Activated effector memory CD4-positive, alpha-beta T cell treated with Interleukin-2 at 50 U/mL for 16 hours (primary cell): ENCODE measurements at places on chromosomes 6 and 20.

GRCh38 chr20:35091816-35092523 lies 637 bp downstream of the TRPC4AP start:
- no peak for DNase-seq

- no peak for DNase-seq
Measured at GRCh38 chr6:49833386-49833785, 32.9 kb downstream of the CRISP1 start.

DNA sequence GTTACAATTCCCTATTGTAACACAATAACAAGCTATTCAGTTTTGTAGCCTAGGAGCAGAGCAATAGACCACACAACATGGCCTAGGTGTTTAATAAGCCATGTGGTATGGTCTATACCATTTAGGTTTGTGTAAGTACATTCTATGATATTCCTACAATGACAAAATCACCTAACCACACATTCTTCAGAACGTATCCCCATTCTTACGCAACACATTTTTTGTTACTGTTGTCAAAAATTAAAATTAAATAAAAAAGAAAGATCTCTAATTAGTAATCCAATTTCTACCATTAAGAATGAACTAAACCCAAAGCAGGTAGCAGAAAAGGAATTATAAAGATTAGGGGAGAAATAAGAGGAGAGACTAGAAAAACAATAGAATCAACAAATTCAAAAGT lies 44.0 kb downstream of the RANBP9 start:
- DNase-seq = no peak

DNA sequence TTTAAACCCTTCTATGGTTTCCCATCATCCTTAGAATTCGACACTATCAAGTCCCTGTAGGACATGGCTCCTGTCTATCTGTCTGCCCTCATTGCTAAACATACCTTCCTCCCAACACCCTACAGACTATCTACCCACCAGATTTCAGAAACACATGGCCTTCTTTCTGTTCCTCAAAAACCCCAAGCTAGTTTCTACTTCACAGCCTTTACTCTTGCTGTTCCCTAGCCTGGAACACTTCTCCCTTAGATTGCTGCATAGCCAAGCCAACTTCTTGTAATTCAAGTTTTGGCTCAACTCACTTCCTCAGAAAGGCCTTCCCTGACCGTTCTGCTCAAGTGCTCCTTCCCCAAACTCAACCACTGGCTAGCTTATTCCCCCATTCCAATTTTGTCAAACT lies 156.2 kb downstream of the BTBD9 start:
- DNase-seq = no peak

- no peak for DNase-seq
Measured at GRCh38 chr6:74651948-74652842, 553.7 kb downstream of the COL12A1 start.

- no peak for DNase-seq
Measured at GRCh38 chr6:106525107-106525881, 104.0 kb downstream of the RTN4IP1 start.

DNA sequence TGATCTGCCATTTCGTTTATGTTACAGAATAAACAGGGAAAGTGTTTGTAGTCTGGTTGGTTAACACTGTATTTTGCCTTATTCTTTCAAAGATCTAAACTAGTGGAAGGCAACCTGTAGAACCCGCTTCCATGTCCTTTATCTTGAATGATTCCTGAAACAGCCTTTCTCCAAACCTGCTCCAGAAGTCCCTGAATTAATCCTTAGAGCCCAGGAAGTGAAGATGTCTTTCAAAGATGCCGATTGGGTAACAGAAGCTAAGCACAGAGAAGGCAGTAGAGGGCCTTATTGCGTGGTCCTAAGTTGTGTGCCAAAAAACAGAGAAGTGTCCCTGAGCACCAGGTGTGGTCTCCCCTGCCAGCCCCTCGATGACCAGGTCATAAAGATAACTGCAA lies 19.2 kb upstream of the ZSCAN16 start:
- DNase-seq = no peak

DNA sequence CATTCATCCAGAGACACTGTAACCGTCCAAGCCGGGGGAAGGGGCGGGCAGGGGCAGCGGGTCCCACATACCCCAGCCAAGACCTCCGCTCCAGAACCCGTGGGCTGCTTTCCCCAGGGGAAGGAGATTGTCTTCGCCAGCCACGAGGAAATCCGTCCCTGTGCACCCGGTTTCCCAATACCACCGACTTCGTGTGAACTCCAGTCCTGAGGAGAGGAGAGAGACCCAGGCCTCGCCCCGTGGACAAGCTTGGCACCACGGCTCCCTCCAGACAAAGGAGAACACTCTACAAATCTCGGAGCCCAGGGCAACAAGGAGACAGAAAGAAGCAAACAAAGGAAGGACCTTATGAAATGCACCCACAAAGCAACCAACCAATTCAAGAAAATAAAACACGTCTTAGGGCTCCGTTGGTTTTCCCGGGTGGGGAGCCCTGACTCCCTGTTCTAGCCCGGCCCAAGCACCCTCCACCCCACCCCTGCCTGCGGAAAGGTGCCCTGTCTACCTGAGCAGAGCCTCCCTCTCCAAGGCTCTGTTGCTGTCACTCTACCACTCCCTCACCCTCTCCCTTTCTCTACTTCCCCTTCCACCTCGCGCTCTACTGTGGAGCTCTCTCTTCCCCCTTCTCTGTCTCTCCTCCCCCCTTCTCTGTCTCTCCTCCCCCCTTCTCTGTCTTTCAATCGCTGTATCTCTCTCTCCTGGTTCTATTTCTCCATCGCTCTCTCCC lies 1382.8 kb upstream of the DEFB115 start:
- DNase-seq = no peak

- DNase-seq = no peak
Measured at GRCh38 chr20:11502061-11502460, 415.6 kb upstream of the BTBD3 start.

- DNase-seq = no peak
Measured at GRCh38 chr6:170134031-170134470, 156.8 kb downstream of the DLL1 start.

DNA sequence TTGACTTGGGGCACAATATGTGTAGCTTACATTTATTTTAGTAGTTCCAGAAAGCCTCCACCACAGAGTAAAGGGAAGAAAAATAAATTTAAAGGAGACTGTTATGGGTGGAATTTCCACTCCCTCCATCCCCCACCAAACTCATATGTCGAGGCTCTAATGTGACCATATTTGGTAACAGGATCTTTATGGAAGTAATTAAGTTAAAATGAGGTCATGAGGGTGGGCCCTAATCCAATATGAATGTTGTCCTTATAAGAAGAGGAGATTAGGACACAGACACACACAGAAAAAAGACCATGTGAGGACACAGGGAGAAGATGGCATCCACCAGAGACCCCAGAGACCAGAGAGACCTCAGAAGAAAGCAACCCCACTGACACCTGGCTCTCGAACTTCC lies 189.7 kb downstream of the EDN1 start:
- no peak for DNase-seq

DNA sequence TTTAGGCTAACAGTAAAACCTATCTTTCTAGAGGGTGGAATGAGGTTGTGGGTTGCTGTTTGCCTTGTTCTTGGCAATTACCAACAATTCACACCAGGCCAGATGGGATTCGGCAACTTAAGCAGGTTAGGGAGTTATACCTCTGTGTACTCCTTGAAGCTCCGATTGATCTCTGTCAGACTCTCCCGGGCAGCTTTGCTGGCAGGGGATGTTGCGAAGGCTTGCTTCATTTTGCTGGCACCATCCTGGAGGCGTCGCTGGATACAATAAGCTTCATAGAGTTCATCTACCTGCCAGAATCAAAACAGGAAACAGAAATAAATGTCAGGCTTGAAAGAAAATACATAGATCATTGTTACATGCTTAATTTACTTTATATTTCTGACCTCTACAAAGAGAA lies 66.4 kb upstream of the ARMH2 start:
- no peak for DNase-seq

DNA sequence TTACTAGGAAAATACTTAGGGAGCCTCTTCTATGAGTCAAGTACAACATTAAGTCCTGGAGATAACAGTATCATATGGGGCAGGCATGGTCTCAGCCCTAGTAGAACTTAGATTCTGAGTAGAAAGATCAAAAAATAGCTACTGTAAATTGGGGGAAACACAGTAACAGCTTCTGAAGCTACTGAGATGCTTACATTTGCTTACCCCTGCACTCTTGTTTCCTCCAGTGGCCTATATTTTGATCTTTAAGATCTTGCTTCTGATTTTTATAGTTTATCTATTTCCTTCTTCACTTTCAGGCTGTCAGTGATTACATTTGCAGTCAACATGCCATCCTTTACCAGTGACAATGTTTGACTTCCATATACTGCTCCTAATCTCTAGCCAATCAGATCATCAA lies 35.3 kb downstream of the HIVEP2 start:
- DNase-seq = no peak

DNA sequence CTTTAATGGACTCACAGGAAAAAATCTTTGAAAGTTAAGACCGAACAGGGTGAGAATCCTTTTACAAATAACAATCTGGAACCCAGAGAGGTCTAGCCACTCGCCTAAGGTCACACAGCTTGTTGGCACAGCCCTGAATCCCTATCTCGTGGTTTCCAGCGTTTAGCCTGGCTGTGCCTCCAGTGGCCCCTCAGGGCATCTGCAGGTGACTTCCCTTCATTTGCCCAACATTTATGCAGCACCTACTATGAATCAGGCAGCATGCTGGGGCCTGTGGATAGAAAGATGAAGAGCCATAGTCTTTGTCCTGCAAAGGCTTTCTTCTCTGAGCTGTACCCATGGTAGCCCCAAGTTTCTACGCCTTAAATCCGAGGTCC lies 2.6 kb upstream of the NR2E1 start:
- no peak for DNase-seq

GRCh38 chr6:89117211-89118108 lies at the start of gene SRSF12:
Gene SRSF12 (minus strand): TSS chr6:89118071. CDS start chr6:89117887, 184 bp downstream.
- DNase-seq = peak; percentile 17

DNA sequence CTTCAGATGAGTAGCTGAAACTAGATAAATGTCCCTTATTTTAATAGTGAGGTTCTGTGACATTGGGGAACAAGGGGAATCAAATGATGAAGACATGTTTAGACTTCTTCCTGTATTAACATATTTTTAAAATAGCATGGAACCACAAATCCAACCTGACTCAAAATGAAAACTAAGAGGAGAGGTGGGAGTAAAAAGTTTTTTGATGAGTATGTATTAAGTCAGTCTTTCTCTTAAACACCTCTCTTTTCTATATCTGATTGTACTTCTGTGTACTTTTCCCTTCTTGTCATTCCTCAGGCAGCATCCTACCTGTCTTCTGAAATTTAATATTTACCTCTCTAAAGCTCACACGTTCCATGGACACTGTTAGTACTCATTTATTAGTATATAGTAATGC lies 8.7 kb upstream of the SDHAF4 start:
- no peak for DNase-seq

DNA sequence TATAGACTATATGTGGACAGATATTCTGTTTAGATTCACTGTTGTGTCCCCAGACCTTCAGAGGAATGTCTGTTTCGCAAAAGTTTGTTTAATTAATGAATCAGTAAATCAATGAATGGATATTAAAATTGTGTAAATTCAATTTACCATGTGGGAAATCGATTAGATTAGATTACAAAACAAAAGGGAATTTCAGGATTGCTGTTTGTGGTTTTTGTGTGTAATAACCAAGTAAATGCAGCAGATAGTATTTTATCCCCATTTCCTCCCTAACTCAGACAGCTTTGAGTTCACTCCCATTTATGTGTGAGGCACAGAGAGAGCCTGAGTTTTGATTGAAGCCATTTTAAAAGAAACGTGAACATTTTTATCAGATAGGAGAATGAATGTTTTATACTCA lies 214.8 kb downstream of the ADGB start:
- no peak for DNase-seq

DNA sequence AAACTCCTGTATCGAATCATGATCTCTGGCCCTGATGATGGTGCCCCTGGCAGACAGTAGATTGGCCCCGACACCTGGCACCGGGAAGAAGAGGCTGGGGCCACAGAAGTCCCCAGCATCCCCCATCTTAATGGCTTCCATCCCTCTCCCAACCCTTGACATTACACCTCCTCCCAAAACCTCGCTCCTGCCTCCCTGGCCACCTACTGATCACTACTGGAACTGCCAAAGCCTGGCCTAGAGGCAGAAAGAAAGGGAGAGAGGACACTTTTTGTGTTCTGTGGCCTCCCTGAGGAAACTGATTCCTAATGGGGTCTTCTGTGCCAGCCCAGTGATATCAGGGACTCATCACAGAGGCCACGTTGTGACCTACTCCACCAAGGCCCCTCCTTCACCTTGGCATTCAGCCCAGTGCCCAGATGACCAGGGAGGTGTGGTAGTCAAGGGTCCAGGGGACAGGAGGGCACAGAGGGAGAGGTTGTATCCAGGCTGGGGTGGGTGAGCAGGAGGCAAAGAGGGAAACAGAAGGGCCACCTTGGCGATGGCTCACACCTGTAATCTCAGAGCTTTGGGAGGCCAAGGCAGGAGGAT lies 6.1 kb downstream of the C20orf173 start:
- no peak for DNase-seq
